SIG-M5 (cell line): ENCODE measurements at places on chromosomes 5 and 9.

DNA sequence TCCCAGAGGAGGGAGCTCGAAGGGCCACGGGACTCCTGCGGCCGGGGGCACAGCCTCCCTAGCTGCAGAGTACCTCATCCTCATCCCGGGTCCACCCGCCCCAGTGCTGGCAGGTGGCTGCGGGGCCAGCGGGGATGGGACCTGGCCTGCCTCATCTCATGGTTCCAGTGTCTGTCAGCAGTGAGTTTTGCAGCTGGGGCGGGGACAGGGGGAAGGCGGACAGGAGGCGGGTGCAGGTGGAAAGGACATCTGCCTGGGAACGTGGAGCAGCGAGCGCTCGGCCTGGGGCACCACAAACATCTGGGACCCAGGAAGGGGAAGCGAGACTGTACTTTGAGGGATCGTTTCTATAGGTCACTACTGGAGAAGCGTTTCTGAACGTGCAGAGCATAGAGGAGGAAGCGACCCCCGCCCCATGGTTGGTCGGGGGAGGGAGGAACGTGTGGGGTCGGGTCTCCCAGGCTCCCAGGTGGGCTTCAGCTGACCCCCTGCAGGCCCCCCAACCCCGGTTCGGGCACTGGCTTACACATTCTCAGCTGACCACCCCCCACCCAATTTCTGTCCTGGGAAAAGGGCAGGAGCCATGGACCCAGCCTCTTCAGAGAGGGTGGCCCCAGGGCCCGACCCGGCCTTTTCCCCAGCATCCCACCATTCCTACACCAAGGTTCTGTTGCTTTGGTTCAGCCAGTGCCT, 56.5 kb upstream of the NOTCH1 start:
- no peak for DNase-seq

DNA sequence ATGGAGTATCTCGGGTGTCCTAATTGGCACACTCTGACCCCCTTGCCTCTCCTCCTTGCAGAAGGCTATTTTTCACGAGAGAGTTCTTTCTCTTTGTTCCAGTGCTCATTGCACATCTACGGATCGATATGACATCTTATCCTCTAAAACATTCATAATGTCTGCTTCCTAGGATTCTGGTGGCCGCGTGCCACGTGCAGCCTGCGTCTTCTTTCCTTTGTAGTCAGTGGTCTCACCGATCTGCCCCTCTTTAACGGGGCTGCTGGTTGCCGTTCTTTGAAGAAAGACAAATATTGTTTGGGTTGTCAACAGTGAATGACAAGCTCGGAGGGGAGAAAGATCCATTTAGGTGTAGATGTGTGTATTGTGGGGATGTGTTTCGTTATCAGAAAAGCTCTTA, 252.4 kb upstream of the WWC1 start:
- no peak for DNase-seq

DNA sequence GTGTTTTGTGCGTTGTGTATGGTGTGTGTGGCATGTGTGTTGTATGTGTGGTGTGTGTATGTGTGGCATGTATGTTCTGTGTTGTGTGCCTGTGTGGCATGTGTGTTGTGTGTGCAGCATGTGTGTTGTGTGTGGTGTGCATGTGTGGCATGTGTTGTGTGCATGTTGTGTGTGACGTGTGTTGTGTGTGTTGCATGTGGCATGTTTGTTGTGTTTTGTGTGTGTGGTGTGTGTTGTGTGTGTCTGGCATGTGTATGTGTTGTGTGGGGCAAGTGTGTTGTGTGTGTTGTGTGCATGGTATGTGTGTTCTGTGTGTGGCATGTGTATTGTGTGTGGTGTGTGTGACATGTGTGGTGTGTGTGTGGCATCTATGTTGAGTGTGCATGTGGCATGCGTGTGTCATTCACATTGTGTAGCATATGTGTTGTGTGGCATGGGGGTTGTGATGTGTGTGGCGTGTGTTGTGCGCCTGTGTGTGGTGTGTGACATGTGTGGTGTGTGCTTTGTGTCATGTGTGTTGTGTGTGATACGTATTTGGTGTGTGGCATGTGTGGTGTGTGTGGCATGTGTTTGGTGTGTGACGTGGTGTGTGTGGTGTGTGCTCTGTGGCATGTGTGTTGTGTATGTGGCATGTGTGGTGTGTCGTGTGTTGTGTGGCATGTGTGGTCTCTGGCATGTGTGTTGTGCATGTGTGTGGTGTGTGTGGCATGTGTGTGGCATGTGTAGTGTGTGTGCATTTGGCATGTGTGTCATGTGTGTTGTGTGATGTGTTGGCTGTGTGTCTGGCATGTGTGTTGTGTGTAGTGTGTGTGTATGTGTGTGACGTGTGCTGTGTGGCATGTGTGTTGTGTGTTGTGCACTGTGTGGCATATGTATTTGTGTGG, 46.6 kb upstream of the IRX4 start:
- DNase-seq: no peak

GRCh38 chr9:93468763-93469456, 15.5 kb upstream of the FAM120AOS start:
- DNase-seq: no peak

DNA sequence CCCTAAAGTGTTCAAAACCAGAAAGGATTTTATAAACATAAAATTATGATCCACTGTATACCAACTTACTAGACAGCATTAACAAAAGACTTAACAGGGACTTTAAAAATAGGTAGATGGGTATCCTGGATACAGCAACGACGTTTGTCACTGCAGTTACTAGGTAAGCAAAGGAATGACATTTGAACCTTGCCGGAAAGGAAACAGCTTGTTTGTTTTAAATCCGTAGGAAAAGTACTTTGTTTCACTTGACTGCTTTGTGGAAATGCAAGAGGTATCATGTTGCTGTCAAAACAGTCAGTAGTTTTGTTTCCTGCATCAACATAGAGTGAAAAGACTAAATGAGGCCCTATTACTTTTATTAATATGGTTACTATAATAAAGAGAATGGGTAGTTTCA, 122.9 kb downstream of the CDC42SE2 start:
- no peak for DNase-seq

GRCh38 chr9:16625161-16625631, 245.3 kb downstream of the BNC2 start:
- DNase-seq: no peak

- DNase-seq: no peak
Observed at GRCh38 chr5:35136386-35136785, 88.6 kb upstream of the AGXT2 start.

DNA sequence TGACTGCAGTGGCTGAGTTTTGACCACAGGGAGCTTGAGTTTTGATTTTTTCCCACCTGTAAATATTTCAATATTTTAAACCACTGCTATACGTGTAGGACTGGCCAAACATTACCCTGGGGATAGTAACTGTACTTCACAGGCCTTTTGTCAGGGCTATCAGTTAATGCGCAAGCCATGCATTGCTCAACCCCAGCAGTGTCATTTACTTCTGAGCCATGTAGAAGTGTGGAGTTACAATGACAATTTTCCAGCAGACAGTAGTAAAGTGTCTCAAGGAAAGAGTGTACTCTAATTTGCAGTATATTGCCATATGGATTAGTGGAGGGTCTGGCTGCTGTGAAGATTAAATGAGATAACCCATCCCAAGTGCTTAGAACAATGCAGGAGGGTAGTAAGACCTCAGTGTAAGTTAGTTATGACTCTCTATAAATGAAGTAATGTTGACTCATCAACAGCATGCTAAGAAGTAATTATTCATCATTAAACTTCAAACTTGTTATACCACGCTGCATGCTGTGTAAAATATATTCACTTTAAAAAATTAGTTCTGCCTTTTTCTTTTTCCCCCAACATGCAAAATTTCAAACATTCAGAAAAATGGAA, 489.2 kb downstream of the KDM4C start:
- no peak for DNase-seq

DNA sequence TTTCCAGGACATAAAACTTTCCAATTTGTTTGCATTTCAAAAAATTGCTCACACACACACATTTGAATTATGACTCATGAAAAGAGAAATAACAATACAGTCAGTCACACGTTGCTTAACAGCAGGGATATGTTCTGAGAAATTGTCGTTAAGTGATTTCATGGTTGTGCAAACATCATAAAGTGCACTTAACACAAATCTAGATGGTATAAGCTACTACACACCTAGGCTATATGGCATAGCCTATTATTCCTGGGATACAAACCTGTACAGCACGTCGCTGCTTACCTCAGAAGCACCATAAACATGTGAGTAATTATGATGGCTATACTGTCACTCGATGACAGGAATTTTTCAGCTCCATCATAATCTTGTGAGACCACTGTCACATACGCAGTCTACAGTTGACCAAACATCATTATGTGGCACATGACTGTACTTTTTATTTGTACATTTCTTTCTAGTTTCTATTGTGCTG, 378.2 kb downstream of the ACTL7B start:
- no peak for DNase-seq

DNA sequence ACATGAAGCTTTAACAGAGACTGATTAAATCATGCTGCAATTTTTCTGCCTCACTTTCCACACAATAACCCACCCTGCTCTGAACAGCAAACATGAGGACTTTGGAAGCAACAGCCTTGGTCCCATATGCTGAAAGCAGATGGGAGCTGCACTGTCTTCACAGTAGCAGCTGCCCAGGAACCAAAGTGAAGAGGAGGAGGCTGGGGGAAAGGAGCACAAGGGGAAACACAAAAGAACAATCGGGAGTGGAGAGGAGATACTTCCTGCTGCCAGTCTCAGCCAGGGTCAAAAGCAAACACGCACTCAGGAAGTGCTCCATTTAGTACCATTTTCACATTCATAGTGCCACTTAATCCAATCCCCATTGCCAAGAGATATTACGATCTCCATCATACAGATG, 183.3 kb upstream of the PUM3 start:
- no peak for DNase-seq

- DNase-seq: no peak
Observed at GRCh38 chr9:20065796-20066700, 277.2 kb upstream of the SLC24A2 start.

- DNase-seq: no peak
Observed at GRCh38 chr5:163917747-163918146, 412.3 kb downstream of the MAT2B start.

DNA sequence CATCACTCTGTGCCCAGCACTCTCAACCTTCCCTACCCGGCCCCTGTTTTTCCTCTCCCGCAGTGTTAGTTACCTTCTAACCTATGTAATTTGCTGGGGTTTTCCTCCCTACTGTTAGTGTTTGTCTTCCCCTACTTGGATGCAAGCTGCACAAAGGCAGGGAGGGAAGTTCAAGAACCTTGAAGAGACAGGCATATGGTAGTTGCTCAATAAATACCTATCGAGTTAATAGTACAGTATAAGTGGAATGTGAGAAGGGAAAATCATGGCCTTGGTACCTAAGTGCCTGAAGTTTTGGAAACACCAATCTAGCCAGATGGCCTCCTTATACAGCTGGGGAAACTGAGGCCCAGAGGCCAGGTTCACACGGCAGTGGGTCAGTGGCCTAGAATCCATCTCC, 24.2 kb downstream of the PDGFRB start:
- no peak for DNase-seq

GRCh38 chr9:116304761-116305160, 151.2 kb downstream of the PAPPA start:
- DNase-seq: no peak

- DNase-seq: no peak
Observed at GRCh38 chr9:135239100-135239768, 151.8 kb downstream of the OLFM1 start.

- DNase-seq: no peak
Observed at GRCh38 chr5:133145436-133146170, 93.8 kb downstream of the HSPA4 start.

DNA sequence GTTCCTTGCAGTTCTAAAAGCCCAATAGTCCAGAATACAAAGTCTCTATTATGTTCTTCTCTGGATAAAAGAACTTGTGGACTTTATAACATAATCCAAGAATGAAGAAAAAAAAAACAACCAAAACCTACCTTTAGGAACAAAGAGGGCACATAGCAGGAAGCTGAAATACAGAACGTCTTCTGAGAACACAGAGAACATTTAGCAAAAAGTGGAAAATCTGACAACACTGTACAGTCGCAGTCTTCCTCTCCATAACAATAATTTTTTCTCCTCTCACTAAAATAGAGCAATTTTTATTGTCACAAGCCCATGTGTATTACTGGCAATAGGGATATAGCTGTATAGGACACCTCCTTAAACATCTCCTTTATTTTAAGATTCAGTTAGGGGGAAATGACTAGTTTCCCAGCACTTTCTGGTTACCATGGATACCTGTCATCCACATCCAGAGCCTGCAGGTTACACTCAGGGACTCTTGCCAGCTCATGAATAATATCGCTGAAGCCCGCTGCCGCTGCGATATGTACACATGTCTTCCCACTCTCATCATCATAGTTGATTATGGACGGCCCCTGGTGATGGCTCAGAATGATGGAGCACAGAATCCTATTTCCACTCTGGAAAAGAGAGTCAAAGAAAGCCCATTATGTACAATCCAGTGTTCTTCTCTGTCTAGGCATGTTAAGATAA, 106.5 kb downstream of the ANKRD55 start:
- DNase-seq: no peak
